ENCODE measurements at places on chromosomes 1 and 21.

- no peak for DNase-seq
Measured at GRCh38 chr1:159857889-159858288, 4.6 kb downstream of the VSIG8 start.

- no peak for DNase-seq
Measured at GRCh38 chr1:200029035-200029821, 1.7 kb downstream of the NR5A2 start.

- DNase-seq: no peak
Measured at GRCh38 chr1:221840511-221841243, 98.8 kb upstream of the DUSP10 start.

GRCh38 chr1:46474570-46474969 lies 15.1 kb upstream of the DMBX1 start:
- DNase-seq: no peak

DNA sequence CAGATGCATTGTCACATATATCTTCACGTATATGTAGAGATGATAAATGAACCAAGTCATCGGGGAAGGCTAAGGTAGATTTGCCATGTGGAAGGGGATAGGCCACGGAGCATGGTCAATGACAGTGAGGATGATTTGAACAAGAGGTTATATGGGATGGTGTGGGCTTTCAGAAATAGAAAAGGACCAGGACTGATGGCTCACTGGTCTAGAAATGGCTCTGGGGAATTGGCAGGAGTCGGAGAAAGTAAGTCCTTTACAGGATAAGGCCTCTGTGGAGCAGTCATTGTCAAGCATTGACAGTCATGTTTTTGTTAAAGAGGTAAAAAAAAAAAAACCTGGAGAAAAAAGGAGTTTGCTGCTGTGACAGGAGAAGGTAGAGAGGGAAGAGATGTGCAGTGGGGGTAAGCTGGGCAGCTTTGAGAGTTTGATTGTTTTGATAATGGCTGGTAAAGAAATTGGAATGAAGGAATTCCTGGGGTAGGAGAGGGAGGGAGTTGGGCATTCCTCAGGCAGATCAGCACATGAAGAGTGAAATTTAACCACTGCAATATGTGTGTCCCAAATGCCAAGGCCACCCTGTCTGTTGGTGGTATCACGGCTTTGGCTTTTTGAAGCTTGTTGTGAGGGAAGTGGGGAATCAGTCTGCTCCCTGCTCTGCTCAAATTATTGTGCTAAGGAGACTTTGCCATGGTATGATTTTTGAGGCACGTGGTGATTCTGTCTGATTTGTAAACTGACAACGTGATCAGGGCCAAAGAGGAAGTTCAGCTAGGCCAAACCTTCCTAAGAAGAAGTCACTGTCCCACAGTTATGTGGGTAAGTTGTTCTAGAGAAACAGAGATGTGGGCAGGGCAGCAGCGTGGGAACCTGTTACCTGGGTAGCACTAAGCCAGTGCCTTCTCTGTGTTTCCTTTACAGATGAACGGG lies 26.0 kb downstream of the MACF1 start:
- no peak for DNase-seq

DNA sequence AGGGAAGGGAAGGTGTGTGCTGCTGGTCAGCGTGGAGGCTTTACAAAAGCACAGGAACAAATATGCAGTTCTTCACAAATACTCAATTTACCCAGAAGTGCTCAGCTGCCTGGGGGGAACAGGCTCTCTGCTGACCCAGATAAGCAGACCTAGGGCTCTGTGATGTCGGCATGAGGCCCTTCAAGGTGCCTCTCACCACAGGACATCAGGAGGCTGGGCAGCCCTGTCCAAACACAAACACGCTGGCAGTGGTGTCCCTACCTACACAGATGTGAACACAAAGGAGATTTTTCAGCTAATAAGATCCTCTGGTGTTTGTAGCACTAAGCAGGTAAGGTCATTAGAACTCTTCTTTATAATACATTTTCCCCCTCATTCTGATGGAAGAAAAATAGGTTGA lies 243.0 kb upstream of the PROX1 start:
- no peak for DNase-seq

- no peak for DNase-seq
Measured at GRCh38 chr1:228180271-228180958, 14.8 kb downstream of the IBA57 start.

- DNase-seq: no peak
Measured at GRCh38 chr1:44239331-44239960, 26.2 kb downstream of the DMAP1 start.

GRCh38 chr1:74623716-74624115 lies 49.9 kb downstream of the ERICH3 start:
- DNase-seq: no peak

- DNase-seq: no peak
Measured at GRCh38 chr1:109658533-109659042, 2.7 kb downstream of the GSTM4 start.

DNA sequence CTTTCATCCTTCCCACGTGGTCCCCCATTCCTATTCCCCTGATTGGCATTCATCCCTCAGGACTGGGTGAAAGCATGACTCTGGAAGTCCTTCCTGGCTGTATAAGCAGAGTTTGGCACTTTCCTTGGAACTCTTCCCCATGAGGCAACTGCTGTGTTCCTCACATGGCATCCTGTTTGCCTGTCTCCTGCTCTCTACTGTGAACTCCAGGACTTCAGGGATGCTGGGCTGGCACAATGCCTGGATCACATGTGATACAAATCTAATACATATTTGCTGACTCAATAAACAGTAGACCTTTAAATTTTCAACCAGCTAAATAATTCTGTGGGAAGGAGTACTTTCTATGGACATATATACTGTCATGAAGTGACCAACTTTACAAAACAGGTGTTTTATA lies 46.8 kb upstream of the EDEM3 start:
- no peak for DNase-seq

- no peak for DNase-seq
Measured at GRCh38 chr1:75341537-75341936, 207.3 kb downstream of the LHX8 start.

GRCh38 chr1:97996880-97997279 lies 76.0 kb upstream of the DPYD start:
- no peak for DNase-seq

DNA sequence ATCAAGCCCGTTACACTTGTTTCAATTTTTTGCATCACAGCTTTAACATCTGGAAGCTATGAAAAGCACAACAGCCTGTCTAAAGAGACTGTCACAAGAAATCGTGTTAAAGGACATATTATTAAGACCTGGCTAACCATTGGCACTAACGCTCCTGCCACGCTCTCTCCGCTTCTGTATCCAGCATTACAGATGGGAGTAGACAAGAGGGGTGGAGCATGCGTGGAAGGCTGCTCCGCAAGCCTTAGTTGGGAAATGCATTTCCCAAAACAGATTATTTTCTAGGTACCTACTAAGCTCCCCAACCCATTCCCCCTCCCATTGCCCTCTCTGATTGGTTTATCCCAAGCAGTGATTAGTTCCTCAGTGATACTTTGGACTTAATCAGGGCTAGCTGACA lies 72.4 kb downstream of the NTNG1 start:
- no peak for DNase-seq

DNA sequence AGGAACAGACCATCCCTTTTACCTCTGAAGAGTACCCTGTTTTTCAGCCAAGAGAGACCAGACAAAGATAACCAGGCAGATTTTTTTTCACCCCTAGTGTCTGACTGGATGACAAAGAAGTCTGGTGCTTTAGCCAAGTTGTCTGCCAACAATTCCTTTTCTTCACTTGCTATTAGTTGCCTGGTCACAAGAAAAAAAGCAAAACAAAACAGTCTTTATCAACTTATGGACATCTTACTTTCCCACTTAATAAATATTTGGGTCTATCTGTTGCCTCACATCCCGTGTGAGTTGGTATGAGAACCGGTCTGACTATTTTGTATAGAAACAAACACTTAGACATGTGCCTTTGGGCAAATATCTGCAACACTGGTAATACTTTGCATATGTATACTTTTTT lies 662.9 kb downstream of the PLPP3 start:
- no peak for DNase-seq

DNA sequence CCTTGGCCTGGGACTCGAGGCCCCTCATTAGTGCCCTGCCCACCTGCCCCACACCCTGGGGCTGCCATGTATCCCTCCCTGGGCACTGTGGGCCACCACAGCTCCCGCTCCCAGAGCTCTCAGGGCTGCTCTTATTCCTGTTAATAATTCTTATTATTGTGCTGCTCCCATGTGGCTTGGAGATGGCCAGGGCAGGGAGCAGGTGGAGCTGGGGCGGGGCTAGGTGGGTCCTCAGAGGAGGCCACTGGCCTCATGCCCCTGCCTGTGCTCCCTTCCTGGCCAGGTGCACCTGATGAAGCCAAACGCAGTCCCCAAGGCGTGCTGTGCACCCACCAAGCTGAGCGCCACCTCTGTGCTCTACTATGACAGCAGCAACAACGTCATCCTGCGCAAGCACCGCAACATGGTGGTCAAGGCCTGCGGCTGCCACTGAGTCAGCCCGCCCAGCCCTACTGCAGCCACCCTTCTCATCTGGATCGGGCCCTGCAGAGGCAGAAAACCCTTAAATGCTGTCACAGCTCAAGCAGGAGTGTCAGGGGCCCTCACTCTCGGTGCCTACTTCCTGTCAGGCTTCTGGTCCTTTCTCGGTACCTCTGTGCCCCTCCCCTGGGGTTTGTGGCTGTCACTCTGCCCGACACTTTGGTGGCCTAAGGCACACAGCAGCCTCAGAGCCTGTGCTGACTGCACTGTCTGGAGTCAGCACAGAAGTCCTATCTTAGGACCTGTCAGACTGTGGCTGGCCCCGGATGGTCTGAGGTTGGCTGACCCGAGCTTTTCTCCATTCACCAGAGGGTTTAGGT lies 34.1 kb downstream of the BMP8A start:
- no peak for DNase-seq

- no peak for DNase-seq
Measured at GRCh38 chr1:241020851-241021697, 335.9 kb downstream of the RGS7 start.

DNA sequence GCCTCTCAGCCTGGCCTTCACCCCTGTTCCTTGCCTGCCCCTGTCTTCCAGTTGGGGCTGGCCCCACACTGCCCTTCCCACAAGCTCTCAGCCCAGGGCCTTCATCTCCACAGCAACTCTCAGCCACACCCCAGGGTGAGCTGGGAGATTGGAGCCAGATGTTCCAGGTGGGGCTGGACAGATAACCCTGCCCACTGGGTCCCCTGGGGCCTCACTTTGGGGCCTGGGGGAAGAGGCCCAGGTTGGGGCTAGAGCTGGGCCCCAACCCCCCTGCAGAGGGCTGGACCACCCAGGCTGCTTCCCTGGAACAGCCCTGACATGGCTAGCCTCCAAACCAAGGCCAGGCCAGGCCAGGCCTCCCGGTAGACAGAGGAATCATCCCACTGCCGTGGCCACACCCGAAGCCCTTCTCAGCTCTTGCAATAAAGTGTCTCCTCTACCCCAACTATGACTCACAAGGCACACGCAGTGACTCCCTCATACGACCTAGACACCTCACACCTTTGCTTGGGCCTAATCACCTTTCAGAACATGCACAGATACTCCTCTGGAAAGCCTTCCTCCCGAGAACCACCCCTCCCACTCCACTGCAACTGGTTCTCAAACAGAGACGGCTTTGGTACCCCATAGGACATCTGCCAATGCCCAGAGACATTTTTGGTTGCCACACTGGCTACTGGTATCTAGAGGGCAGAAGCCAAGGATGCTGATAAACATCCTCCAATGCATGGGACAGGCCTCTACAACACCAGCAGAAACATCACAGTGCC lies 22.2 kb downstream of the SLC2A1 start:
- DNase-seq: no peak

DNA sequence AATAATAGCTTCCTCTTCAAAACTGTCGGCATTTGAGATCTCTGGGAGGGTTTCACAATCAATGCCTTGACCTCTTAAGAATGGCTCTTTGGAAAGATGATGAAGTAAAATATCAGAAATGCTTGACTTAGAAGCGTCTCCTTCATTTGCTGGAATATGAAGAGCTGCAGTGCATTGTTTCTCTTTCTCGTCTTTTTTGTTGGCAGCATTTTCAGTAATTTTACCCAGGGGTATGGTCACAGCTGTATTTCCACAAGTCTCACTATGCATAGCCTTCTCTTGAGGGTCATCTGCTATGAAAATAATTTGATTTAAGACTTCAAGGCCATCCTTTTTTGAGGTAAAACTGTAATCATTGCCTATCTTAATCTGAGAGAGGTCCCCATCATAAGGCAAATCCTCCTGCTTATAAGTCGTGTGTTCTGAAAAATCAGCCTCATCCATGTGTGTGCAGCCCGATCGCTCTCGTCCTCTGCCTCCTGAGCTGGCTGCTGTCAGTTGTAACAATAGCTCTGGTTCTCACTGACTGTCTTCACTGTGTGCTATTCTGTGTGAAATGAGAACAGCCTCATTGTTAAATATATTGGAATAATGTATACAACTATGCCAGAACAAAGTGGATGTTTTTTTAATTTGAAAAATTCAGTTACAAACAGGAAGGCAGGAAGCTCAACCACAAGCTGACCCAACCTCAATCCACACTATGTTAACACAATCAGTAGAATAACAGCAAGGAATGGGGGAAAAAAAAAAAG lies 4.5 kb downstream of the AKNAD1 start:
- no peak for DNase-seq

- DNase-seq: no peak
Measured at GRCh38 chr1:187987236-187987776, 1158.6 kb downstream of the PLA2G4A start.

DNA sequence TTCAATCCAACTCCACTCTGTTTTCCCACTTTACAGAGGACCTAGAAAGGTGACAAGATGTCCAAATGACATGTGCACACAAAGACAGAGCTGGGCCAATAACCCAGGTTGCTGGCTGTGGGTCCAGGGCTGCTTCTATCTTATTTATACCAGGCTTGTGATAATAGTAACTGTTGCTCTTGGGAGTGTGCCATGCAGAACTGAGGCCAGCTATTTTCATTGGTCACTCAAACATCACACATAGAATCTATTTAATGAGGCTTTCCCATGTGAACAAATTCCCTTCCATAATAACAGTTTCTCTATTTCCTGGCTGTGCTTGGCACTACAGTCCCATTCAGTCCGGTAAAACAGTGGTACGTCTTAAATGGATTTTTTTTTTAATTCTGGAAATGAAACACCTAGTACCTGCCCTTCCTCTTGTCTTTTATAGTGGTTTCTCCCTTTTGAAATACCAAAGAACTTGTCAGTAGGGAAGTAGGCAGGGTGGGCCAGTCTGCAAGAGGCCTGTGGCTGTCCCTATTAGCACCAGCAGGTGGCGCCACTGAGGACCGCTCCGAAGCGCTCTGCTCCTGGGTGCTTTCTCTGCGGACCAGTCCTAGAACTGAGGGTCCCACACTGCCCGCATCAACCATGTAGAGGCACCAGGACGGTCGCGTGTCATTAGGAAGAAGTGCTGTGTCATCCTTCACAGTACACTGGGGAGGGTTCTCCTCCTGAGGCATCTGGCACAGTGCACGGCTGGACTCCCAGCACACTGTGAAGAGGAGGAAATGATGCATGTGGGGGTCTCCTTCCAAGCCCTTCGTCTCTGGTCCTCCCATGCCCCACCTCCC lies 52.1 kb downstream of the GPR161 start:
- peak; percentile 24 for DNase-seq

DNA sequence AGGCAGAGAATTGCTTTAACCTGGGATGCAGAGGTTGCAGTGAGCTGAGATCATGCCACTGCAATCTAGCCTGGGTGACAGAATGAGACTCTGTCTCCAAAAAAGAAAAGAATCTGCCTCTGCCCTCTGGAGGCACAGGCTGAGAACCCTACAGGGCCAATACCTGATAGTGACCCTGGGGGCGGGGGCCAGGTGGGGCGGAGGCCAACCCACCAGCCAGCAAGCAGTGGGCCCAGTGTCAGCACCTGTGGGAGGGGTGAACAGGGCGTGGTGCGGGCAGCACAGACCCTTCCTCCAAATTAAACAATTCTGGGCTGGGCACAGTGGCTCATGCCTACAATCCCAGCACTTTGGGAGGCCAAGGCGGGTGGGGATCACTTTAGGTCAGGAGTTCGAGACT lies 19.0 kb upstream of the PLEKHG5 start:
- no peak for DNase-seq
